ENCODE measurements at places on chromosomes 5 and 9. TPM values are rescaled to one million over a fixed set of nuclear protein-coding genes. Genes with fewer than 3 reads are reported as not detected.

DNA sequence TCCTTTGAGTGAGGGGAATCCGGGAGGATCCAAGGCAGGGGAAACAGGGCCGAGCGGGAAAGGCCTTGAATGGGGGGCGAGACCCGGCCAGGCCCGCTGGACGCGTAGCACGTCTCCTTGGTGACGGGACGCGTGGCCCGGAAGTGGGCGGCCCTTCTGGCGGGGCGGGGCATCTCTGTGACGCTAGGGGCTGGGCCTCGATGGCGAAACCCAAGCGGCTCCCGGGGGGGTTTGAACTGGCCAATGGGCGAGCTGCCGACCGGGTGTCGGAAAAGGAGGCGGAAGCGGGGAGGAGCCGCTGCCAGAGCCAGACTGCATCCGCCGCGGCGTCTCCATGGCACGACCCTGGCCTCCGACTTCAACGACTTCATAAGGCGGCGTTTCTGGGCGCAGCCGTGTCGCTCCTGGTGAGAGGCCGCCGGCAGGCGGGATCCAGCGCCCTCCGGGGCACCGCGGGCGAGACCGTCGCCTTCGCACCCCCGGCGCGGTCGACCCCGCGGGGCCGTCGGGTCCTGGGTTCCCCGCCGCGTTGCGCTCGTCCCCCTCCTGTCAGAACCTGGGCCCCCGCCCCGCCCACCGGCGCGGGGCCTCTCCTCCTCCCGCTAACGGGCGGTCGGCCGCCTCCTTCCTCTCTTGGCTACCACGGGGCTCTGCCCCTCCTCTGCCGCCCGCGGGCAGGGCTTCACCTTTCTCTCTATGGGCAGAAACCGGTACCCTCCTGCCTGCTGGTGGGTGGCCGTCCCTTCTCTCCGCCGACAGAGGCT is at the start of gene ODF2:
ODF2 (plus strand) TSS at position 158 of the 764 bp plus-strand sequence; CDS start at position 244, 86 bp downstream.
- H3K36me3 ChIP-seq, result no peaks in the 10 kb centered on the region
- DNase-seq, result peak; percentile 98
- H3K27ac ChIP-seq, result peak within 1 kb of the TSS; percentile 36
- H3K4me3 ChIP-seq, result peak within 1 kb of the TSS; percentile 78
- H3K4me1 ChIP-seq, result no peaks in the 10 kb centered on the region

GRCh38 chr5:180641566-180641900 is 7.9 kb downstream of the FLT4 start:
- no peaks in the 10 kb centered on the region for H3K4me1 ChIP-seq
- H3K27ac ChIP-seq, result no peak overlapping the region
- no peaks in the 10 kb centered on the region for H3K27me3 ChIP-seq
- no peaks in the 10 kb centered on the region for H3K36me3 ChIP-seq
- H3K4me3 ChIP-seq, result no peak overlapping the region
- DNase-seq, result no peak

CNTFR gene
- 0.59 TPM for total RNA-seq

DNA sequence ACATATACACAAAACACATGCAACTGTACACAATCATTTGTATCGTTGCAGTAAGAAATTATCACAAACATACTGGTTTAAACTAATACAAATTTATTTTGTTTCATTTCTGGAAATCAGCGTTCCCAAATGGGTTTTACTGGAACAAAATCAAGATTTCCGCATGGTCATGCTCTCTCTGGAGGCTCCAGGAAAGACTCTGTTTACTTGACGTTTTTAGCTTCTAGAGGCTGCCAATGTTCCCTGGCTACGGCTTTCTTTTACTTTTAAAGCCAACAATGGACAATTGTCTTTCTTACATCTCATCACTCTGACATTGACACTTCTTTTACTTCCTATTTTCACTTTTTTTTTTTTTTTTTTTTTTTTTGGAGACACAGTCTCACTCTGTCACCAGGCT is 793.1 kb downstream of the CDH9 start:
- no peaks in the 10 kb centered on the region for H3K4me1 ChIP-seq
- no peaks in the 10 kb centered on the region for H3K36me3 ChIP-seq
- DNase-seq, result no peak
- no peaks in the 10 kb centered on the region for H3K27me3 ChIP-seq
- no peak overlapping the region for H3K27ac ChIP-seq

GRCh38 chr5:134383980-134384697 is 12.8 kb downstream of the UBE2B start:
- no peaks in the 10 kb centered on the region for H3K36me3 ChIP-seq
- DNase-seq, result no peak
- H3K4me3 ChIP-seq, result no peak overlapping the region
- H3K27ac ChIP-seq, result no peak overlapping the region
- H3K27me3 ChIP-seq, result no peaks in the 10 kb centered on the region
- no peaks in the 10 kb centered on the region for H3K4me1 ChIP-seq

DNA sequence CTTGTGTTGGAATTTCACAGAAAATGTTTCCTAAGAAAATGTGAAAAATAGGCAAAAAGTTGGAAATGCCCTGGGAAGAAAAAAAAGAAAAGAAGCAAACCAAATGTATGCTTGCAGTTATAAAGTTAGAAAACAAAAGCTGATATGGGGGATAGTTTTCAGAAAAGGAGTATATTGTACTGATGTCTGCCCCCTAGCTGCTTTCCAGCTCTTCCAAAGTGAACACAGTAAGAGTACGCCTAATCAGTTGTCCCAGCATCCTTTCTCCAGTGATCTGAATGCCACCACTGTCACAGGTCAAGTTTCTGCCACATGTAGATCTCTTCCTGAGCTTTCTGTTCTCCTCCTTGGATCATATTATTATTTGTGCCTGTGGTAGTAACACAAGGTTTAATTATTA is 5.8 kb downstream of the TYRP1 start:
- H3K27me3 ChIP-seq, result no peaks in the 10 kb centered on the region
- H3K27ac ChIP-seq, result no peak overlapping the region
- H3K4me1 ChIP-seq, result no peaks in the 10 kb centered on the region
- H3K36me3 ChIP-seq, result no peaks in the 10 kb centered on the region
- H3K4me3 ChIP-seq, result no peak overlapping the region
- DNase-seq, result no peak

ATOX1 gene
- 99.7 TPM for total RNA-seq

DNA sequence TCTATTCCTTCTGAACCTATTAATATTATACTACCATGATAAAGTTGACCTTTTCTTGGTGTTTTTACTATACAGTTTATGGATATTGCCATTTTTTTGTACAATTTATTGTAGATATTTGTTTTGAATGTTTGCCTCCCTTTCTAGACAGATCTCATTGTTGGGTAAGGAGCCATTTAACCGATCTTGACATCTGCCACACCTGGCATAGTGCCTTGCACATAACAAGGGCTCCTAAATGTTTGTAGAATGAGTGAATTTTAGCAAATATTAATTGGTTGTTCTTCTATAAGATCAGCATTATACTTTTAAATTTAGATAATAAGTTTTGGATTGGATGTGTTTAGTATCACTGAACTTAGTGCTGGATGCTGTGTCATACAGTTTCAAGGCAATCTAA is 175.3 kb downstream of the GDNF start:
- H3K27ac ChIP-seq, result no peak overlapping the region
- no peaks in the 10 kb centered on the region for H3K27me3 ChIP-seq
- no peaks in the 10 kb centered on the region for H3K36me3 ChIP-seq
- H3K4me3 ChIP-seq, result no peak overlapping the region
- no peaks in the 10 kb centered on the region for H3K4me1 ChIP-seq

GRCh38 chr5:103119070-103119764 is 721 bp downstream of the GIN1 start:
- H3K36me3 ChIP-seq, result no peaks in the 10 kb centered on the region
- H3K27me3 ChIP-seq, result no peaks in the 10 kb centered on the region
- peak overlapping the region; percentile 61 for H3K4me3 ChIP-seq
- peak overlapping the region; percentile 94 for H3K27ac ChIP-seq
- H3K4me1 ChIP-seq, result no peaks in the 10 kb centered on the region
- no peak for DNase-seq

ROR2 gene
- 67.6 TPM for total RNA-seq

GRCh38 chr9:73151653-73152542 is at the start of gene ANXA1:
Gene ANXA1, plus strand, starts transcription at chr9:73151865. Its CDS starts 6,671 bp downstream, at chr9:73158536.
- peak within 1 kb of the TSS; percentile 39 for H3K4me3 ChIP-seq
- H3K27me3 ChIP-seq, result no peaks in the 10 kb centered on the region
- H3K27ac ChIP-seq, result peak within 1 kb of the TSS; percentile 74
- no peak for DNase-seq
- H3K4me1 ChIP-seq, result no peaks in the 10 kb centered on the region
- H3K36me3 ChIP-seq, result no peaks in the 10 kb centered on the region

- H3K4me1 ChIP-seq, result no peaks in the 10 kb centered on the region
- H3K27me3 ChIP-seq, result no peaks in the 10 kb centered on the region
- peak overlapping the region; percentile 53 for H3K27ac ChIP-seq
- H3K36me3 ChIP-seq, result no peaks in the 10 kb centered on the region
- no peak overlapping the region for H3K4me3 ChIP-seq
Observed at GRCh38 chr9:13898957-13899356, 415.0 kb downstream of the NFIB start.

SWI5 gene
- 18.0 TPM for total RNA-seq

GRCh38 chr5:173538018-173538417 is 78.4 kb downstream of the BOD1 start:
- no peak overlapping the region for H3K4me3 ChIP-seq
- no peaks in the 10 kb centered on the region for H3K4me1 ChIP-seq
- H3K27ac ChIP-seq, result no peak overlapping the region
- no peaks in the 10 kb centered on the region for H3K36me3 ChIP-seq

IL5 gene
- not detected for total RNA-seq

DNA sequence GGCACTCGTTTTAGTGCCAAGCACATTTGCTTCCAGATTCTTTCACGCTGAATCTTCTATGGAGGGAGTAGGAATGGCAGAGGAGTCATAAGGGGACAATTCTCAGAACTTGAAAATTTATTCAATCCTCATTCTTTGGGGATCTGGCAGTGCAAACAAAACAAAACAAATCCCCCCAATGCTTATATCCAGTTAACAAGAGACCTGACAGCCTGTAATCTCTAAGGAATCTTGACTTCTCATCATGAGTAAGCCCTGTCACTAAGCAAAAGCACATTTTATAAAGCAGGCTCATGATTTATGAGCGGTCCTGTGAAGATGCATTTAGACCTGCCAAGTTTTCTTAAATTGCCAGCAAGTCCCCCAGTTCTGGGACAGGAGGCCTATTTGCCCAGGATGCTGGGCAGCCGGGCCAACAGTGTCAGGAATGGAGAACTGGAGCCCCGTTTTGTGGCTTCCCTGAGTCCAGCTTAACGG is 513.9 kb downstream of the CTNND2 start:
- H3K4me3 ChIP-seq, result no peak overlapping the region
- no peaks in the 10 kb centered on the region for H3K36me3 ChIP-seq
- no peak for DNase-seq
- no peaks in the 10 kb centered on the region for H3K27me3 ChIP-seq
- H3K27ac ChIP-seq, result no peak overlapping the region
- no peaks in the 10 kb centered on the region for H3K4me1 ChIP-seq

GRCh38 chr5:77066184-77066583 is 20.9 kb downstream of the ZBED3 start:
- H3K27me3 ChIP-seq, result no peaks in the 10 kb centered on the region
- H3K27ac ChIP-seq, result no peak overlapping the region
- no peak overlapping the region for H3K4me3 ChIP-seq
- no peaks in the 10 kb centered on the region for H3K36me3 ChIP-seq
- no peak for DNase-seq
- no peaks in the 10 kb centered on the region for H3K4me1 ChIP-seq

S100Z gene
- not detected for total RNA-seq

Measured in uterus (tissue), 4 donors.